ENCODE measurements at places on chromosomes 16 and 17.

DNA sequence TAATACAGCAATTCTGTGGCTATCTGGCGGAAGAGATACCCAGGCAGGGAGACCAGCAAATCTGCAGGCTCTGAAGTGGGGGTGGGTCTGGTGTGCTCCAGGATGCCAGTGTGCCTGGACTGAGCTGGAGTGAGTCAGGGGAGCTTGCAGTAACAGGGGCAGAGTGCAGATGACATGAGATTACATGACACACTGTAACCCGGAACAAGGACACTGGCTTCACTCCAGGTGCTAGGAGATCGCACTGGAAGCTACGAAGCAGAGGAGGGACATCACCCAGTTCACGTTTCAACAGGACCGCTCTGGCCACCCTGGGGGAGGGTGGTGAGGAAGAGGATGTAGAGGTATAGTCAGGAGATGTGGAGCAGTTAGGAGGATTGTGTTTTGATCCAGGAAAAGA lies 475.6 kb downstream of the CDH13 start:
- DNase-seq: no peak

DNA sequence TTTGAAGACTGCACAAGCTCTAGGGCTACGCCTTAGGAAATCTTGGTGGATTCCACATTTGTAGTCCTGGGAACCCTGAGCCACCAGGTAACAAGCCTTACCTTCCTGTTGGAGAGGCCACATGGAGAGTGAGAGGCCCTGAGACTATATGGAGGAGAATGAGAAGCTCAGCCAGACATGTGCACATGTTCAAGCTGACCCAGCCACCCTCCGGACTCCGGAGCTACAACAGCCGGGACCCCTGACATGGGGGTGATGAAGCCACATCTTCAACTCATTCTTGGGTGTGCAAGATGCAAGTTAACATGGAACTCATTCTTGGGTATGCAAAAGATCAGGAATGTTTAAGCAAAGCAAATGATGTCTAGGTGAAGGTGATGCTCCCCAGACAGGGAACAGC lies 62.7 kb downstream of the GNA13 start:
- DNase-seq: no peak

DNA sequence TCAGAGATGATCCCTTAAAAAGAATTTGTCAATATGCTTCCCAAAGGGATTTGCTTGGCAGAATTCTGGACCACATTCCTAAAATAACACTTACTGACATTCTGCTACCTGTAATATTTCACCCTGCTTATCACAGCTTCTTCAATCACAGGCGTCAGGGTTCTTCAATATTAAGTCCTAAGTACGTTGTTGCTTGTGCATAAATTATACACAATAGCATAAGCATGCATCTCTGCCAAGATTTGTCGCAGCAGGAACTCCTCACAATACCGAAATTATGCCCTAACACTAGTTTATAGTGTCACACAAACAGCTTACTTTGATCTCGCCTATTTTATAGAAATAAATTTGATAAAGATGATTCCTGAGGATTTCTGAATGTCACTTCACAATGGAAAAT lies 48.9 kb downstream of the UBE2G1 start:
- DNase-seq: no peak

DNA sequence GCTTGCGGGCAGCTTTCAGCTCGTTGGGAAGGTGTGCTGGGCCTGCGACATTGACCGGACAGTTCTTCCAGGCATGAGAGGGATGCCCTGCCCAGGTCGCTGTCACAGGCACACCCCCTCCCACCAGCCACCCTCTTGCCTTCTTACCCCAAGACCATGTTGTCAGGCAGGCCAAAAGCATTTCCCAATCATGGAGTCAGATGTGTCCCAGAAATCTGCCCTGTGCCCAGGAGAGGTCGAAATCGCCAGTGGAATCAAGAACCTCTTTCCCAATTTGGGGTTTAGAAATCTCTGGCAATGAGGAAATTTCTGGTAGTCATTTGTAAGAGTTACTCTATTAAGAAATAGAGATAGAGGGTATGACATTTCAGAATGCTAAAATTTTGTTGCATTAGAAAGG lies 177.1 kb downstream of the RAB11FIP4 start:
- DNase-seq: no peak

DNA sequence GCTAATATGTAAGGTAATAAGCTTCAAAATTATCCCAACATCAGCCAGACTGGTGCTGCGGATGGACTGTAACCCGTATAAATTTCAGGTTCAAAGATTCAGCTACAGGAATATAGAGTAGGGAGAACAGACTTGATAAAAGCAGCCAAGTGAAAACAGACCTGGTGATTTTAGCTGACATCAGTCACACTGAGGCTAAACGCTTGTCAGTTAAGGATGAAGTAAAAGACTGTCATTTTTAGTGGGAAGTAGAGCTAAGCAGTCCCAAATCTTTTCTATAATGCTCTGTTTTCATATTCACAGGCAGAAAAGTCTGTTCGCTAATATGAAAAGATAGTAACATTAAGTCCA lies 35.4 kb downstream of the CMTM4 start:
- no peak for DNase-seq

GRCh38 chr17:55320594-55321426 lies 56.0 kb downstream of the HLF start:
- DNase-seq: no peak

GRCh38 chr17:31552568-31552967 lies 161.1 kb downstream of the RAB11FIP4 start:
- no peak for DNase-seq

- no peak for DNase-seq
Measured at GRCh38 chr16:51636920-51637769, 486.1 kb upstream of the SALL1 start.

- DNase-seq: no peak
Measured at GRCh38 chr16:24730914-24731313, 1.5 kb downstream of the TNRC6A start.

DNA sequence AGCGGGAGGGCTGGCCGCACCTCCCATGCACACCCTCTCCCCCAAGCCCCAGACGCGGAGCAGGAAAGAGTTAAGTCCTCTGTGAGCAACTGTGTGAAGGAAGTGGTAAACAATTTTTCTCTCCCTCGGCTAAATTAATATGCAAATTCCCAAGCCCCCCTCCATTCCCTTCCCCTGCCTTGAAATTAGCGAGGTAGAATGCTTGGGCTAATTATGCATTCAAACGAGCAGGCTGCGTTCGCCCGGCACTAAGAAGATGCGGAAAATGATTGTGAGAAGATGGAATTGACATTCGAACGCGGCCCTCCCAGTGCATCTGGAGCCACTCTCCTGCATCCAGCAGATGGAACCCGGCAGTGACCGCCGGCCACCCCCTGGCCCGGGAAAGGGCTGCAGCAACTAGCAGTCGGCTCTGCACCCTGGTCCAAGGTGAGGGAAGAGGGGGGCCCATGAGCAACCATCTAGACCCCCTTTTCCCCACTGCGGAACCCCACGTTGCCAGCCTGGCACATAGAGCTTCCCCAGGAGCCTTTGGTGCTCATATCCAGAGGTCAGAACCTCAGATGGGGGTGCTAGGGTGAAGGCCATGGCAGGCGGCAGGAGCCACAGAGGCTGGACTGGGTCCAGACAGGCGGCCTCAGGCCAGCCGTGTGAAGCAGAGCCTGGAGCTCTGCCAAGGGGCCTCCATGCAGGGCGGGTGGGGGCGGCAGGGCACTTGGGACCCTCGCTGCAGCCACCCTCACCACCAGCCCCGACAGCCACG lies 49.1 kb upstream of the ACSF3 start:
- no peak for DNase-seq

DNA sequence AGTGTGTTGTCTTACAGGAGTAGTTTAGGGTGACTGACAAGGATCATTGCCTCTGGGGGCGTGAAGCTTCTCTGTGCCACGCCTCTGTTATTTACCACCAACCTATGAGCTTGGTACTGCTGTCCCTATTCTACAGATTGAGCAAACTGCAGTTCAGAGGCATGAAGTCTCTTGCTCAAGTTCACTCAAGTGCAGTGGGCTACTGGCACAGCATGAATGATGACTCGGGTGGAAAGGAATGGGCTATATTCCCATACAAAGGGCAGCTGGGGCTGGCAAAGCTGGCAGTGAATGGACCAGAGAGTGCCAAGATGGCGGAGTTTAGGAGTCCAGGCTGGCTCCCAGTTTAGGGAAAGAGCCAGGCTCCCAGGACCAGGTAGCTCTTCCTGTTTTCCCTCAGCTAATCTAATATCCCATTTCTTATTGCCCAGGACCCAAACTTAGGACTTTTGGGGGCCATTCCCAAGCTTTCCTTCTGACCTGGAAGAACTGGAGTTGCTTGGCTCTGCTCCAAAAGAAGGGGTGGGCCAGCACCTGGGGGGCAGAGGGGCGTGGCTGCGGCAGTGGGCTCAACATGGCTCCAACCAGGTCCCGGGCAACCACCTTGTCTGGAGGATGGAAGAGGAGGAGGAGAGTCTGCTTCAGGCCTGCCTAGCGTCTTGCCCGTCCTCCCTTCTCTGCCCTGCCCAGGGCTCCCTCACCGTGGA lies 12.9 kb downstream of the PLK1 start:
- DNase-seq: no peak

DNA sequence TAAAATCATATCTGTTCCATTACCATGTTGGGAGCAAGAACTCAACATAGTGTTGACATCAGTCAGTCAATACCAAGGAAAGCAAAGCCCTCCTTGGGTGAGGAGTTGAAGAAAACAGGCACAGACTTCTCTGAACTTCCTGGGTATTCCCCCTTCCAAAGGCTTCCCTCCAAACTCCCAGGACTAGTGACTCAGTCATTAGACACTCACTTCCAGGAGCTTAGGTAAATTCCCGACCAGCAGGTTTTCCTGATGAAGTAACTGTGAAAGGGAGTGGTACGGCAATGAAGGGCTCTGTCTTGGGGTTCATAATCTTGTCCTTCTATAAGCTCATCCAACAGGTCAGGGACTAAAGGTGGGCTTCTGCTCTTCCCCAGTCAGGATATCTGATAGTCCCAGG lies 293.8 kb upstream of the AXIN2 start:
- no peak for DNase-seq

GRCh38 chr17:5705081-5705875 lies 121.0 kb upstream of the NLRP1 start:
- no peak for DNase-seq

DNA sequence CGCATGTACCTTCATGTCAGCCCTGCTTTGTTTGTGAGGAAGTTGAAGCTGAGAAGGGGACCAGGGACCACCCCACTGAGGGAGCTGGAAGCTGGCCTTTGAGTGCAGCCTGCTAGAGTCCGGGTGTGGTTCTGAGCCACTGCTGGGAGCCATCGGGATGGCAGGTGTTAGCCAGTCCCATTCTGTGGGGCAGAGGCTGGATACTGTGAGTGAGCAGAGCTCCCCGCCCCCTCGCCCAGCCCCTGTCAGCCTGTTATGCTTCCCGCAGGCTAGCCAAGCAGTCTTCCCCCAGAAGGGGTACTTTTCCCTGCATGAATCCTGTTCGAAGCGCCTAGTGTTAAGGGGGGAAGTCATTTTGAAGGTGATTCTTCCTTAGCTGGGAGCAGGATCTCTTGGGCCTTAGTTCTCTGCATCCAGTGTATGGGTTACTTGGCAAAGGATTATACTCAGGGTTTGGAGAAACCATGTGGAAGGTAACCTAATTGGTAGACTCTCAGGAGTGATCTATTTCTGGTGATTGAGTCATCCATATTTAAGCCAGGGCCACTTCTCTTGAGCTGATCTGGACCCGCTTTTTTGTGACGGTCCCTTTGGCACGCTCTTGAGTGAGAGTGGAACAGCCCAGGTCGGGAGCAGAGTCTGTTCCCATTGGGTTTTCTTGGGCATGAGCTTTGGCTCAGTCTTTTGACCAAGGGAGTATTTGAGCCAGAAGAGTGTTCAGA lies 23.8 kb downstream of the AKAP1 start:
- no peak for DNase-seq

GRCh38 chr16:27407133-27407532 lies 5.2 kb downstream of the IL21R start:
- DNase-seq: no peak

GRCh38 chr16:1545044-1546040 lies 11.9 kb downstream of the TMEM204 start:
- DNase-seq: no peak

GRCh38 chr16:46730126-46730525 lies 18.0 kb downstream of the MYLK3 start:
- no peak for DNase-seq

- DNase-seq: no peak
Measured at GRCh38 chr17:78338486-78339259, 21.2 kb downstream of the SOCS3 start.

DNA sequence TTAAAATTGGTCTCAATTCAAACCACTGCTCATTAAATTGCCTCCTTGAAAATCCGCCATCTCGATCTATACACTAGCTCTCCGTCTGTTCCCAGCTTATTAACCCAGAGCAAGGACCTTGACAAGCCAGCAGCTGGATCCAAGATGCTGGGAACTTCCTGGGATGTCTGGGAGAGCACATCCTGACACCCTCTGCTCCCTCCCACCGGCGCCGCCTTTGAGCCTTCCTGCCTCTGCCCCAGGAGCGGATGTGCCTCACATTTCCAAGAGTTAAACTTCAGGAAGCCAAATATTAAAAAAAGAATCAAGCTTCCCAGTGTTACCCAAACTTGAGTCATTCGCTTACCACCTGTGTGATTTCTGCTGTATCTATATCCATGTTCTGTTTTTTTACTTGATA lies 107.9 kb downstream of the HAPSTR1 start:
- DNase-seq: no peak

GRCh38 chr16:58530179-58530578 lies 14.9 kb downstream of the SETD6 start:
- DNase-seq: no peak

GRCh38 chr17:55411463-55411855 lies 10.2 kb downstream of the MMD start:
- DNase-seq: no peak

GRCh38 chr17:199806-200545 lies 18.5 kb upstream of the DOC2B start:
- no peak for DNase-seq

DNA sequence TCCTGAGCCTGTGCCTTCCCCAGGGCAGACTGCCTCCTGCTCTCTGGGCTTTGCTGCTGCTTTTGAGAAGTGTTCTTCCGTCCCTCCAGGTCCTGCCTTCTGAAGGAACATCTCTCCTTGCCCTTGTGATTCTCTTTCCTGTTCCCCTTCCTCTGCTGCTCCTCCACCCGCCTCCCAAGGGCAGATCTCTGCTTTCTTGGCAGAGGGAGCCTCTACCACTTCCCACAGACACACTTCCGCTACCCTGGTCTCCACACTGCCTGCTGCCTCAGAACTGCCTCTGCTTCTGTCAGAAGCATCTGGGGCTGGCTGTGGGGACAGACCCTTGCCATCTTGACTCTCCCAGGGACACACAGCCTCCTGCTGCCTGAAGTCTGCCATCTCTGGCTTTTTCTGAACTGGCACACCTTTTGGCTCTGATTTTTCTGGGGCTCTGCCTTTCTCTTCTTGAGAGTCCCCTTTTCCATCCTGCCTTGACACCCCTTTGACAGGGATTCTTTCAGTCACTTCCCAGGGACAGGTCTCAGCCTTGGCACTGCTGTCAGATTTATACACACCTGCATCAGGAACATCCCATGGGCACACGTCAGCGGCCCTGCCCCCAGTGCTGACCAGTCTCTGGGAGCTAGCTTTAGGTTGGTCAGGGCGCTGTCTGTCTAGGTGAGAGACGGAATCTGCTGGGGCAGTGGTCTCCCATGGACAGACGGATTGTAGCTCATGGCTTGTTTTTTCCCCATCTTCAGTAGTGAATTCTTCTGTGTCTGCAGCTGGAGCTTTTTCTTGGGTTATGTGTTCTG lies 16.6 kb downstream of the GPR179 start:
- no peak for DNase-seq

All from activated T-cell treated with anti-CD3 and anti-CD28 coated beads, Interleukin-2, amount 50 U/mL, for 48 hours (primary cell).